ENCODE measurements at places on chromosomes 12 and 14.

DNA sequence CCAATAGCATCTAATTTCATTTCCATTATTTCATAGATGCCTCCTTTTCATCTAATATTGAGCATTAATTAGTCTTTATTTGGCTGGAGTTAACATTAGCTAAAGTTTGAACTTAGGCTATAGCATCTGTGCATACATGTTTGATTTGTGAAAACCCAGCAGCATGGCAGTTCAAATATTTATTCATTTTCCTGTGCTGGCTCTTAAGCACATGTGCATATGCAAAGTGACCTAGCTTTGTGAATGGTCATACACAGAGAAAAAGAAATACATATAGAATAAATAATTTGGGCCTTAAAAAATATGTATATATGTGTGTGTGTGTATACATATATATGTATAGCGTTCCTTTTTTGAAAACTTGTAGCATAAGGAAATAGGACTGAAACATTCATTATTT, 117.8 kb downstream of the HMGA2 start:
- no peak for DNase-seq

- DNase-seq: no peak
Observed at GRCh38 chr14:64112867-64113678, 181.1 kb downstream of the ESR2 start.

GRCh38 chr12:39442831-39443080, 164 bp downstream of the KIF21A start:
- no peak for DNase-seq

DNA sequence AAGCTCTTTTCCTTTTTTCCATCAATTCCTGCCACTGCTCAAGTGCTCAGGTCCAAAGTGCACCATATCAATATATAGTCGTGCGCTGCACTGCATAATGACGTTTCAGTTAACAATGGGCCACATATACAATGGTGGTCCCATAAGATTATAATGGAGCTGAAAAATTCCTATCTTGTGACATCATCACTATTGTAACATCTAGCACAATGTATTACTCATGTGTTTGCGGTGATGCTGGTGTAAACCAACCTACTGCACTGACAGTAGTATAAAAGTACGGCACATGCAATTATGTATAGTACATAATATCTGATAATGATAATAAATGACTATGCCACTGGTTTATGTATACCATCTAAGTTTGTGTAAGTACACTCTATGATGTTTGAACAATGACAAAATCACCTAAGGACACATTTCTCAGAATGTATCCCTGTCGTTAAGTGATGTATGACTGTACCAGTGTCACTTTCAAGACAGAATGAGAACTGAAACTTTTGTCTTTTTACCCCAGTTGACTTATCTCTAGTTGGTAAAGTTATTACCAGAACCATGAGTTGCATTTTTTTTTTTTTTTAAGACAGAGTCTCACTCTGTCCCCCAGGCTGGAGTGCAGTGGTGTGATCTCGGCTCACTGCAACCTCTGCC, 53.7 kb upstream of the INSM2 start:
- DNase-seq: no peak

GRCh38 chr14:103563226-103563620, 463 bp downstream of the COA8 start:
- DNase-seq: no peak

DNA sequence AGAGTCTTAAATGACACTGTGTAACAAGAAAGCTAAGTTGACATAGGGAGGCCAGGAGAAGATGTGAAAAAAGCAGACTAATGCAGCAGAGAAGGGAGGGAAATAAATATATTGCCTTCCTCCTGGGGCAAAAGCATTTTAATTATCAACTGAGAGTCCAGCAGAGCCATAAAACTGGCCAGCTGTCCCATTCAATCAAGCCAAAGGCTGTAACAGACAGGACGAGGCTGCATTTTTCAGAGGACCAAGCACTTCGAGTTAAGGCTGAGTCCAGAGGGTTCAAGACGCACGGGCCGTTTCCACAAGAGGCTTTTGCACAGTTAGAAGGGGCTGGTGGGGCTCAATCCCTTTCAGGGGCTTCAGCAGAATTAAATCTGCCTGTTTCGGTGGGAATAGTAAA, 20.4 kb downstream of the MAP3K9 start:
- DNase-seq: no peak

GRCh38 chr12:106840243-106840642, 65.8 kb downstream of the RIC8B start:
- no peak for DNase-seq

DNA sequence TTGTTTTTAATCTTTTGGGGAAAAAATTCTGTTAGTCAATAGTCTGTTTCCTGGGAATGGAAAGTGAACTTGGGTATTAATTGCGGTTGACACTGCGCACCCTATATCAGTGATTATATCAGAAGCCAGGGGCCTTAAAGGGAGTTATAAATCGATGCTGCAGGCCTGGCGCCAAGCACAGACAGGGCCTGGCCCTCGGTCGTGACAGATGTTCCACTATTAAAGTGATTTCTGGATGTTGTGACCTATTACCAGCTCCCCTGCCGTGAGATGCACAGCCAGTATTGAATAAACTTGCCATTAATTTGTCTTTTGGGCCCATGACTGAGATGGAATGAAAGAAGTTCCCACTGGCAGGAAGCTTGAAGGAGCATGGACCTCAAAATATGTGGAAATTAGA, 45.1 kb upstream of the KITLG start:
- no peak for DNase-seq

GRCh38 chr12:50222275-50222783, 55.2 kb upstream of the CERS5 start:
- peak; percentile 77 for DNase-seq

- no peak for DNase-seq
Observed at GRCh38 chr12:42607584-42608058, 18.1 kb upstream of the PRICKLE1 start.

DNA sequence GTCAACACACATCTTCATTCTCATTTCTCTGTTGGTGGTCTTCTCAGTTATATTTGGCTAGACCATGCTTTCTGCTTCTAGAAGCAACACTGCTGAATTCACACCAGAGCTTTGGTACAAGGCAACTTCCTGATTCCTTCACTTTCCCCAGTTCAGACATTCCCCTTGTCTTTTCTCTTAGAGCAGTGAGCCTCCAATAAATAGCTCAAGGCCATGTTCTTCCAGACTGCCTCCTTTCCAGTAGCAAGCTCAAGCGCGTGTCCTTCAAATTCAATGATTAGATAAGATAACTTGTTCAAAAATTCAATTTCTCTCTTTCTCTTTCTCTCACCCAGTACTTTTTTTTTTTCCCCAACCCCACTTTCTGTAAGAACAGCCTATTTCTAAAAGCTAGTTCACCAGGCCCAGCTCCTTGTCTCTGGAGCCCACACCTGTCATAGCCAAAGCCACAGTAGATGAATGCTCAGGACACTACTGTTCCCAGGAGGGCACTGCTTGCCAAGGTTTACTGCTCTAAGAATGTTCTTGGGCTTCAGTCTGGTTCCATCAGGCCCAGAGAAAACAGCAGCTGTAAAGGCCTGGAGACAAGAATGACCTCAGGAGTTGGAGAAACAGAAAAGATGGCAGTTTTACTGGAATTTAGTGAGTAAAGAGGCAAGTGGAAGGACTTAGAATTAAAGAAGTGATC, 17.7 kb downstream of the TBK1 start:
- no peak for DNase-seq

DNA sequence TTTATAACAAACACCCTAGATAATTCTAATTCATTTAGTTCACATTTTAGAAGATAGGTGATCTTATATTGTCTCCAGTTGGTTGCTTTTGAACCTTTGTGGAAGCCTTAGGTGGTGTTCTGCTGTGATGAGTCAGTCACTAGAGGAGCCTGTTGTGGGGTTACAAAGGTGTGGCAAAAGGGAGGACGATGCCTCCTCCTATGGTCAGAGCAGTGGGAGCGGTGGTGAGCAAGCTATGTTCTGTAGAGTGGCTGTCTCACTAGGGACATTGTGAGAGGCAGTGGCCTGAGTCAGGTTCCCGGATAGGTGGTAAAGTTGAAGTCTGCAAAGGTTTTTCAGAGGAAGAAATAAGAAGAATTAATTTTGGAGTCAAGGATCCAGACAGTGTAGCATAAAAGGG, 71.6 kb upstream of the USP44 start:
- DNase-seq: no peak

DNA sequence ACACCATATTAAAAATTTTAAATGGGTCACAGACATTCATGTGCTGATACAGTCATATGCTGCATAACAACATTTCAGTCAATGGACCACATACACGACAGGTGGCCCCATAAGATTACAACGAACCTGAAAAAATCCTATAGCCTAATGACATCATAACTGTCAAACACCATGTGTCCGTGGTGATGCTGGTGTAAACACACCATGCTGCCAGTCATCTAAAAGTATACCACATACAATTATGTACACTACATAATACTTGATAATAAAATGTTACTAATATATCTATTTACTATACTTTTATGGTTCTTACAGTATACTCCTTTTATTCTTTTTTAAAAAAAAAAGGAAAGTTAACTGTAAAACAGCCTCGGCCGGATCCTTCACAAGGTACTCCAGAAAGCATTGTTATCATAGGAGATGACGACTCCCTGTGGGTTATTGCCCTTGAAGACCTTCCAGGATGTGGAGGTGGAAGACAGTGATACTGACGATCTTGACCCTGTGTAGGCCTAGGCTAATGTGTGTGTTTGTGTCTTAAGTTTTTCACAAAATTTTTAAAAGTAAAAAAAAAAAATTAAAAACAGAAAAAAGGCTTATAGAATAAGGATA, 5.0 kb upstream of the TDG start:
- DNase-seq: no peak

GRCh38 chr12:114400361-114400811, 5.6 kb downstream of the TBX5 start:
- DNase-seq: peak; percentile 71

GRCh38 chr14:65945327-65945726, 532.8 kb downstream of the FUT8 start:
- DNase-seq: no peak

DNA sequence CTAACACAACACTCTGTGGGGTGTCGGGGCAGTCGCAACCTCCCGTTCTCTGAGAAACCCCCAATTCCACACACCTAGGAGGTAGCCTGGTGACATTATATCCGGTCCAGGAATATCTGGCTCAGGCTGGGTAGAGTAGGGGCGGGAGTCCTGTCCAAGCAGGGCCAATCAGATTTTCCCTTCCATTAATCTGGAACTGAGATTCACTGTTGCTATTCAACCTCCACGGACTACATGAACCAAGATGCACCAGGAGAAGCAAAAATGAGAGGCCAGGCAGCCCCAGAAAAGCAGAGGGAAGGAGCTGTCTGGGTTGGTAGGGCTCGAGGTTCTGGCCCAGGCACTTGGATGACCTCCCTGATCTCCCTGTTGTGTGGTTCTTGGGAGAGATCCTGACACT, 51.0 kb downstream of the NINJ2 start:
- DNase-seq: no peak

DNA sequence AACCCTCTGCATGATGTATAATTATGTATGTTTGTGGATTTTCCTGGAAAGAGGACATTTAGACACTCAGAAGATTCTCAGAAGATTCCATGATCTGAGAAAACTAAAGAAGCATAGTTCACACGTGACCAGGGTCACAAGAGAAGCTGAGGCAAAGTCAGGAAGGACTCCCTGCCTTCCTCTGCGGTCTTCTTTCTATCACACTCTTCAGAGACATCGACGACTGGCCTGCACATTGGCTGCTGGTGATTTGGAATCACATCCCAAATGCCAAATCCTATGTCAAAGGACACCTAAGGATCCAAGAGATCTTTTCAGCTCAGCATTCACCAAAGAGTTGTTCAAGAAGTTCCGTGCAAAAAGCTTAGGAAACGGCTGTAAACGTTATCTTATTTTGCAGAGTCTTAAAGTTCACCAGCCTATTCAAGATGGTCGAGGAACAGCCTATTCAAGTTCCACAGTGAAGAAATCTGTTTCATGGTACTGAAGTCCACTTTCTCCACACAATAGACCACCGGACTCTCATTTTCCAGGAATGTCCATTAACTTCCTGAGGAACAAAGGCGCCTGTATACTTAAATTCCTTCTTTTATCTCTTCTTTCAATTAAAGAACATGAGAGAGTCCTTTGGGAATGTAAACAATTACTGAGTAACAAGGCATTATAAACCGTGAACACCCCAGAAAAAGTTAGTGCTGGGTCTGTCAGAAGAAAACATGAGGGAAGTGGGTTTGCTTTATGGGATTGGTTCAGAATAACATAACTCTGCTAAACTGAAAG, 42.1 kb downstream of the IGF1 start:
- DNase-seq: no peak

DNA sequence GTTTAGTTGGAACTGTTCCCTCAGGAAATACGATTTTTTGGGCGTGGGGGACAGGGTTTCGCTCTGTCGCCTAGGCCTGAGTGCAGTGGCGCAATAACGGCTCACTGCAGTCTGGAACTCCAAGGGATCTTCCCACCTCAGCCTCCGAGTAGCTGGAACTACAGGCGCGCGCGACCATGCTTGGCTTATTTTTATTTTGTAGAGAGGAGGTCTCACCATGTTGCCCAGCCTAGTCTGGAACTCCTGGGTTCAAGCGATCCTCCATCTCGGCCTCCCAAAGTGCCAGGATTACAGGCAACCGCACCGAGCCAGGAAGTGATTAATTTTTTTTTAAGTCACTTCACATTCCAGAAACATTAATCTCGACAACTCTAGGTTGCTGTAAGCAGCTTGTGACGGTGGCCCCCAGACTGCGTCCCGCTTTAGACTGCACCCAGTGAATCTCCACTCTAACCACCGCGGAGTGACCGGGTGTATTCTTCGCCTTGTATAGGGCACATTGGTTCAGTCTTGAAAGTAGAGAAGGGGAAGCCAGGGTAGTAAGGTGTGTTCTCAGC, 830 bp upstream of the MIS18BP1 start:
- no peak for DNase-seq

DNA sequence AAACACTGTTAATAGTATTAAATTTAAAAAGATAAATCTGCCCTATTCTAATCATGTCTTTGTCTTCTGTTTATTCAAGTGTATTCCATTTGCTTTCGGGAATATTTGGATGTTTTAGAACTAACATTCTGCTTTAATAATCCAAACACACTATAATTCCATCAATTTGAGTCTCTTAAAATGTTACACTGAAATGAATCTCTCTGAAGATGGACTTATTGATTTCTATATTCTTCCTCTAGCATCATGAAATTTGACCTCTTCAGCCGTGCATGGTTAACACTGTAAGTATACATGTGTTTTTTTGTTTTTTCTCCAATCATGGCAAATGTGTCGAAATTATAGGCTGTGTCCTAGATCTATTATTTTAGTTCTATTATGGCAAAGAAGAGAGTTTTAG, 339.2 kb downstream of the ACSS3 start:
- DNase-seq: no peak

DNA sequence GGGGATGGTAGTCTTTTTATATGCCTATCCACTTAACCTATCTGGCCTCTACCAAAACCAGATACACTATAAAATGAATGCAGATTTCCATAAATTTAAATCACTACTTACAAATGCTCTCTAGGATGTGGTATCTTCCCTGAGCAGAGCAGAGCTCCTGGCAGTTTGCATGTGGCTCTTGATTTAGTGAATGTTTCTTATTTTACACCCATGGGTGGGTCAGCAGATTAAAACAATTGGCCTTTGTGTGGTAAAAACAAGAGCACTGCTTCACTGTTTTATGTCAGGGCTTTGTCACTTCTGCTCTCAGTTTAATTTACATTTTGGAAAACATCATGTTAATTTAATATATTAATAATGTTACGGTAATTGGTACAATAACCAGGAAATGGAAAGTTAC, 5.5 kb downstream of the TAS2R19 start:
- no peak for DNase-seq

- DNase-seq: no peak
Observed at GRCh38 chr12:65125975-65126374, 4.9 kb upstream of the WIF1 start.

- no peak for DNase-seq
Observed at GRCh38 chr14:103384450-103385151, 614 bp upstream of the MARK3 start.

- DNase-seq: no peak
Observed at GRCh38 chr14:34181338-34181737, 230.5 kb upstream of the EGLN3 start.
